CD4-positive, alpha-beta T cell treated with Interleukin-12 subunit alpha and Interleukin-12 subunit beta, for 1 hour (primary cell): ENCODE measurements at places on chromosomes 3 and 15.

GRCh38 chr15:47196048-47196447 lies 521.3 kb upstream of the SEMA6D start:
- peak; percentile 26 for DNase-seq

DNA sequence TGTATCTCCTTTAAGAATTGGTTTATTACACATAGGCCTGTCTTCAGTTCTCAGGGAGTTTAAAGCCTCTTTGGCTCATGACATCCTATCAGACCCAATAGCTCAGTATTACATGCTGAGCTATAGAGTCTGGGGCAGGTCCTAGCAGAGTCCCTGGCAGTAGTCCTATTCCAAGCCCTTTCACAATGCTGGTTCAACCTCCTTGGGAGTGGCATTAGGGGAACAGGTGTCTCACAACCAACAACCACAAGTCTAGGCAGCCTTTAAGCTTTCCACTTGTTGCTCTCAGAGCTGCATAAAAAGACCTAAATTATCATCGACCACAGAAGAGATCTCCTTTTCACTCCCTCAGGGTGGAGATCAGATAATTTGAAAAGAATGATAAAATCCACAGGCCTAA lies 22.8 kb upstream of the C2CD4B start:
- DNase-seq, result no peak

DNA sequence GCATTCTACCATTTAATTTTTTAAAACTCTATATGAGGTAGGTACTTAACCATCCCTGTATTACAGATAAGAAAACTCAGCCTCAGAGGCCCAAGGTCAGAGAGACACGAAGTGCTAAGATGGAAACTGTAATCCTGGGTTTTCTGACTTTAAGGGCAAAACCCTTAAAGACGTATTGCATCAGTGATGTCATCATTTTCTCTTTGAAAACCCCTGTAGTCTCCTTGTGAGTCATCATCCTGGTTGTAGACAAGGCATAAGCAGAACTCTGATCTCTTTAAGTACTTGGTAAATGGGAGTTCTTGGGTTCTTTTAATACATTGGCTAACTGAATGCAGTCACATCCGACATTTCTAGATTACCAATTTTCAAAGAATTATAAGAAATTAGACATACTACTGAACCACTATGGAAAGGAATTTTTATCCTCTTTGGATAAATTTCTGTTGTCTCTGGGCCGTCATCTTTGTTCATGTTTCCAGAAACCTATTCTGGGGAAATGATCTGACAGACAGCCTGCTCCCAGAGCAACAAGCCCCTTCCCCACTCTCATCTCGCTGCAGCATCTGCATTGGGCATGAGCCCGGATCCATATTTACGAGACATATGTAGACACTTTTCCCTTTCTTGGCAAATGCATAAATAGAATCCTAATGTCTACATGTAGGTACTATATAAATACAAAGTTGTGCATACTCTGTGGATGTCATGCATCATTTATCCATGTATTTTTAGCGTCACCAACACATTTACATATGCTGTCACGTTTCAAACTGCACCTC lies 48.7 kb upstream of the MDFIC2 start:
- DNase-seq, result no peak

- no peak for DNase-seq
Observed at GRCh38 chr15:87609894-87610293, 646.6 kb downstream of the NTRK3 start.

DNA sequence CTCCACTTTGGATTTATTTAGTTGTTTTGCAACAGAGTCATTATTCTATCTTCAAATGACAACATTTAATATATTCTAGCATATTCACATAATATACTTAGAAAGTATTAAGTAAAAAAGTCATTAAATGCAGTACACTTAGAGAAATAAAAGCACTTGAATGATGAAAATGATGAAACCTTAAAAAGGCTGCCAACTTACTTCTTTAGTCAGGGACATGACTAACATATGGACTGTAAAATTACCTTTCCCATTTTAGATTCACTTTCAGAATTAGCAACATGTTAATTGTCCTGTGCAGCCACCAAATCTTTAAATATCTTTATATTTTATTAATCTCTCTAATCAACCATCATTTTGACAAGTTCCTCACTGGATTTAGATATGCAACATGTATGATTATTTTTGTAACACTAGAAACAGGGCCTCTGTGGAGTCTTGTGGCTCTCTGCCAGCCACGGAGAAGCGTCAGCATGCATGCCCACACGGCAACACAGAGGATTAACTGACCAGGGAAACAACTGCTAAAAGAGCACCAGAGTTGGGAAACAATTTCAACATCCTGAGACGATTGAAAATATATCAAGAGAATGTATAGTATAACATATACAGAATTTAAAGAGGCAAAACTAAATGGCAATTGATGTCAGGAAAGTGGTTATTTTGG lies 95.7 kb downstream of the ANO10 start:
- no peak for DNase-seq

GRCh38 chr15:65056868-65057548 lies 10.8 kb downstream of the RASL12 start:
- no peak for DNase-seq

DNA sequence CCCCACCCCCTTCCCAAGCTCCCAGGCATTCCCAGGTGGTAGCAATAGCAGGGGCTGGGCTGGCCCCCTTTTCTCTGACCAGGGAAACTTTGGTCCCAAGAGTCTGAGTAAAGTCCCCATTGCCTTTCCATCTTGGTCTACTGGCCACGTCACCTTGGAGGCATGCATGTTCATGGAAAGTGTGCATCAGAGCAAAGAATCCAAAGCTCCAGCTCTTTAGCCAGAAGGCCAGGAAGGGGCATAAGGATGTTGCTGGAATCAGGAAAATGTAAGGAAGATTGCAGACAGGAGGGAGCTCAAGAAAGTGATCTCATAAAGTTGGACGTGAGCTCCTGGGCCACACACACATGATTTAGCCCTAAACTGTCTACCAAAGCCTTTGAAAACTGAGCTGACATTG lies 63.6 kb downstream of the KBTBD12 start:
- DNase-seq, result no peak

DNA sequence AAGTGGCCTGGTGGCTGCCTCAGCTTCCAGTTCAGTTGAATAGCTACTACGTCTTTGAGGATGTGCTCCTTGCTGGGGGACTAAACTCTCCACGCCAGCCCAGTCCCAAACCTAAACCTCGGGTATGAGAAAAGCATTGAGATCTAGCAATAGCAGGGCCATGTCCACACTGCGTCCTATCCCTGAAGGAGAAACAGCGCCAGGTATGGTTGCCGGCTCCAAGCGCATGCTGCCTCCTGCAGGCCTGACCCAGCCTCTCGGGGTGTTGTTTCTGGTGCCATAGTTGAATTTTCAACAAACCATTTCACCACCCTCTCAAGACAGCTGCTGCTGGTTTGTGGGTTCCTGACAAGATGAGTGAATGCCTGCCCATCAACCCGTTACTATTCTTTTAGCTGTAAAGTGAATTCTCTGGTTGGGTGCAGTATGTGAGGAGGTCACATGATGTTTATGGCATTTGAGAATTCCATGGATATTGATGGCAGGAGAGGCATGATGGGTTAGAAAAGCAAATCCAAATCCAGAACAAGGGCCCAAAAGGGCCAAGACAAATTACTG lies 13.0 kb upstream of the SLC28A1 start:
- DNase-seq, result no peak

DNA sequence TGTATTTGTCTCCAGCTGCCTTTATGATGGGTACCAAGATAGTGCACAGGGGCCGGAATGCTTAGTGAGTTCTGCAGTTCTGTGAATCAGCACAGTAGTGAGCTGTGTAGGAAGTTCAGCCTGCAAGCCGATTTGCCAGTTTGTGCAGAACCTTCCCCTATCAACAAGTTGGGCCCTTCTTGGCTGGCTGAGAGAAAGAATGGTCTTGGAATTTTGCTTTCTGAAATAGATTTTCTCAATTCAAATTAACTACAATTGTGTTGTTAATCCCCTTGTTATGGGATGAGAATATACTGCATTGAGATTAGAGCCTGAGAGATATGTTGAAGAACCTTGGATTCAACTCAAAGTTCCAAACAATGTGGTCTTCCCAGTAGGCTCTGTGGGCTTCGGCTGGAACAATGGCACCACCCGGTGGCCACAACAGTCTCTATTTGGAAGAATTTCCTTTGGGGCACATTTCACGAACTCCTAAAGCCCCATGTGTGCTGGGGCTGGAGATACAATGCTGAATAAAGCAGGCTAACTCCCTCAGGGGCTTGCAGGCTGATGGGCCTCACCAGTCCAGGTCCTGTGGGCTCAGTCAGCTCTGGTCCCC lies 59.1 kb downstream of the TRIM42 start:
- no peak for DNase-seq

DNA sequence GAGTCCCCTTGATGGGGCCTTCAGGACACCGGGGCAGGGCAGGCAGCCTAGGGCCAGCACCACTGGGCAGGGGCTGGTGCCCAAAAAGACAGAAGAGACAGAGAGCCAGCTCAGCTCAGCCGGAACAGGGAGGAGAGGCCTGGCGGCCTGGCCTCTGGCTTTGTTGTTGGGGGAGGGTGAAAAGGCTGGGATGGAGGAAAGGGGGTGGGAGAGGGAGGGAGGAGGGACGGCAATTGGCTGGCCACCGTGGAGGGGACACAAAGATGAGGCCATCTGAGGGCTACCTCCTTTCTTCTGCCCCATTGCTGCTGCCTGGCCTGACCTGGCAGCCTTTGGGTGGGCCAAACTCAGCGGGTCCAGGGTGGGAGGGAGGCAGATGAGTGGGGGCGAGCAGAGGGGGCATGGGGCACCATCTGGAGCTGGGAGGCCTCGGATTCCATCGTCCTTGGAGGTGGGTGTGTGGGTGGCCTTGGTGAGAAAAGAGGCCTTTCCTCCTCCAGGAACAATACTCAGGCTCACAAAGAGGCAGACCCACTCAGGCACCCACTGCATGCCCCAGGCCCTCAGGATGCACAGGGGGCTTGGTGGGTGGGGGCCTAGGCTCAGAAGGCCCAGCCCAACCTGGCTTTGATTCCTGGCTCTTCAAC lies 9.3 kb downstream of the EFCC1 start:
- no peak for DNase-seq

GRCh38 chr3:13086531-13086981 lies 13.3 kb upstream of the IQSEC1 start:
- DNase-seq, result no peak

- no peak for DNase-seq
Observed at GRCh38 chr3:69458803-69459365, 73.0 kb upstream of the FRMD4B start.

- no peak for DNase-seq
Observed at GRCh38 chr15:62858343-62858742, 184.2 kb upstream of the TPM1 start.

GRCh38 chr3:178518660-178519396 lies 17.4 kb upstream of the KCNMB2 start:
- DNase-seq, result no peak
